Bronchial epithelial cell (primary cell): ENCODE measurements at places on chromosomes 16 and 17. TPM values are rescaled to one million over a fixed set of nuclear protein-coding genes. Genes with fewer than 3 reads are reported as not detected.
A peak's percentile ranks its signal among the peaks of the same experiment; 100 is the strongest.

GRCh38 chr16:73040136-73040535 is 7.8 kb downstream of the ZFHX3 start:
- DNase-seq, result no peak

GRCh38 chr17:53426505-53426904 is 396.2 kb upstream of the KIF2B start:
- no peak for DNase-seq

DNA sequence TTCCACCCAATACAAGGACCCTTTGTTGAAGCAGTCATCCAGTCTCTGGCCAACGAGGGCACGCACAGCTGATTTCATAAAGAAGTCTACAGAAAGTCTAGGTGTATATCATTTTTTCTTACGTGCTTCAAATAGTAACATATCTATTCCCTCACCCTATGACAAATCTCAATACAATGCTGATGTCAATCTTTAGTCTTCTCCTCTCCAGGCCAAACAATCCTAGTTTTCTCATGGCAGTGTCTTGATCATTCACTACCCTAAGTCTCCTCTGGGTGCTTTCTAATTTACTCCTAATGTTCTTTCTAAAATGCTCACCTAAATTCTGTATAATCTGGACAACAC is 92.6 kb downstream of the CACNG1 start:
- DNase-seq, result no peak

DNA sequence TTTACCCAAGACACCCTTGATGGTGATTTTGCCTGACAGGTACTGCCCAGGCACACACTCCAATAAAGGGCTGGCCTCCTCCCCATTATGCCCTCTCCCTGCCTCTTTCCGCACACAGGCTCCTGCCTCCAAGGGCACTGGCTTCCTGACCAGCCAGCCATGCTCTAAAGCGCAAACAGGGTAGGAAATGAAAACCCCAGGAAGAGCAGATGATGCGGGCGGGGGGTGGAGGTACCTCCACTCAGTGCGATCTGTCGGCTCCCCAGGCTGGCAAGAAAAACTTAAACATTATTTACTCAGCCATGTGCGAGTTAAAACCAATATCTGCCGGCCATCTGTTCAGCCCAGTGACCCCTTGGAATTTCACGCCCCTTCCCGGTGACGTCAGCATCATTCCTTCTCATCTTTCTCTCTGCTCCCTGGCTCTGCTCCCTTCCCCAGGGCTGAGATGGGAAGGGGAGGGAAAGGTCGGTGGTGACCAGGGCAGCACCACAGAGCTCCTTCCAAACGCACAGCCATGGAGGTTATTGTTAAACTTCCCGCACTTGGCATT is 262.5 kb downstream of the CBLN1 start:
- DNase-seq, result no peak

Gene TP53TG3
- not detected in 2 replicates for total RNA-seq

DNA sequence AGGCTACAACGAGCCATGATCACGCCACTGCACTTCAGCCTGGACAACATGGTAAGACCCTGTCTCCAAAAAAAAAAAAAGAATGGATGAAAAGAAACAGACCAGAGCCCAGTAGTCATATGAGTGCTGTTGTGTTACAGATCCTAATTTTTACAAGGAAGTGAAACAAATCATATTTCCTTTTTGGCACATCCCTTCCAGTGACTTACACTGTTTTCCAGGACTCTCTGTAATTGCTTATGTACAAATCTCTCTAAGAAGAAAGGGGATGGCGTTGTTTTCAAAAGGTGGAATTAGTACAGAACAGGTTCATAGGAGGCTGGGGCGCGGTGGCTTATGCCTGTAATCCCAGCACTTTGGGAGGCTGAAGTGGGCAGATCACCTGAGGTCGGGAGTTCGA is 19.8 kb upstream of the ZNF594 start:
- DNase-seq, result no peak

GRCh38 chr16:21598206-21598605 is 1.2 kb upstream of the METTL9 start:
- DNase-seq, result no peak

DNA sequence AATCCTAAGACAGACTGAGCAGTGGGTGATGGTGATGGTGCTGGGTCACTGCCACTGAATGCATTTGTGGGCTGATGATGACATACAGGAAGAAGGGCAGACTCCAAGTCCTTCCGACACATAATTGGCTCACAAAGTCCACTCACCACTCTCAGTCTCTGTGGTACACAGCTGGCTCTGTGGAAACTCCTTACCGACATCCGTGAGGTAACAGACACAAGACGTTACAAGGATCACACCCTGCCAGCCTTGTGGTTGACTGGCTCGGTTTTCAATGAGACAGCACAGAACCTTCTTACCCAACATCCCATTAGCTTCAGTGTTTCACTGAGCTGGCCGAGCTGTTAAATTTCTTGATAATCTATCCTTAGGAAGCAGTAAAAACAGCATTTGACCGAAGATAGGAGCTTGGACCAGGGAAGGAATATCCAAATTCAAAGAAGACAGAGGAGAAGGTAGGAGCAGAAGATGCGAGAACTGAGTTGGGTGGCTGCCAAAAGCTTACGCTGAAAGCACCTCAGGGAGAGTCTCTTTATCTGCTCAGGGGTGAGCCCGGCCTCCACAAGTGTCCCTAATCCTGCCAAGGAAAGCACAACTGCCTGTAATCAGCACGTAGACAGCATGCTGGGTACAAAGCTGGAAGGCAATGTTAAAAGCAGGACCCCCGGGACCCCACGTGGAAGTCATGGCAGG is 5.5 kb upstream of the MXRA7 start:
- peak; percentile 68 for DNase-seq

- no peak for DNase-seq
Observed at GRCh38 chr16:54936201-54936978, 5.7 kb downstream of the IRX5 start.

Gene RAPGEFL1
- total RNA-seq, result 11.1 and 30.0 TPM in 2 replicates

Gene SULT1A2
- 0.51 TPM in 1 of 2 replicates, not detected in the other for total RNA-seq

Gene HSD3B7
- 5.1 and 8.2 TPM in 2 replicates for total RNA-seq

Gene RAB11FIP4
- 16.4 and 17.6 TPM in 2 replicates for total RNA-seq

DNA sequence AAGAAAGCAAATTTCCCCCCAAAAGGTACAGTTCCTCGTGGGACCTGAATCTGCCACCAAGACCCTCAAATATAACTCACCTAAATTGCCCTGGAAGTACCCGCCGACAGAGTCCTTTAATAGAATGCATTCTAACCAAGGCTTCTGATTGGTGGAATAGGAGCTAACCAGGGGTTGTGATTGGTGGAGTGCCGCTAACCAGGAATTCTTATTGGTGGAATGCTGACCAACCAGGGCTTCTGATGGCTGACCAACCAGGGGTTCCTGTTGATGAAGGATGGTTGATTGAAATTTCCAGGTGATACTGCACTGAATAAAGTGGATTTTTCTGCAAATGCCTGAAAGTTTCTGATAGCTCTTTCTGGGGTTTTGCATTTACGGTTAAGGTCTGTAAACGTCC is 6.5 kb downstream of the TFAP4 start:
- no peak for DNase-seq

- DNase-seq, result no peak
Observed at GRCh38 chr16:12675852-12676251, 127.8 kb downstream of the CPPED1 start.

DNA sequence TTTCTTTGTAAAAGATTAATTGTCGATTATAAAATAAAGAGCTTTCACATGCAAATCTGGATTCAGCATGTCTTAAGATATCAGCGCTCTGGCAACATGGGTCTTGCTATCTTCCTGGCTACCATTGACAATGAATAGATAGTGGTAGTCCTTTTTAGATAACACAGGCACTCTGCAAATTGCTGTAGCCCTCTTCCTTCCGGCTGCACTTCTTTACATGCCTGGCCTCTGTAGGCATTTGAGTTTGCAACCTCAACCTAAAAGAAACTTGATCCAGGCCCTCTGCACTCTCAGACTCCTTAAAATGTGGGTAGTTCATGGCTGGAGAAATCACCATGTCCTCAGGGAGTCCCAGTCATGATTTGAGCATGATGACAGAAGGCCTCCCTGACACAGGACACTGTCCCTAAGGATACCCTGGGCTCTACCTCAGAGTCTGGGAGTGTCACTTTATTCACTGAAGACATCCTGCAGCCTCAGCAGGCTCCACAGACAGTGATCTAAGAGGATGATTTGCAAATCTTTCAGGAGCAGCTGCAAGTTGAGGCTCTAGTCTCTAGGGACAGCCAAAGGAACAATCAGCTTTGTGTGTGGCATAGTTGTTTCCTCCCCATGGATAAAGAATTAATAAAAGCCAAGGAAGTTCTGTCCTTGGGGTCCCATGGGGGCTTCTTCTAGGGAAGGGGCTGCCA is 529.4 kb downstream of the RBFOX1 start:
- no peak for DNase-seq

Gene SYCE1L
- 0.38 TPM in 1 of 2 replicates, not detected in the other for total RNA-seq

DNA sequence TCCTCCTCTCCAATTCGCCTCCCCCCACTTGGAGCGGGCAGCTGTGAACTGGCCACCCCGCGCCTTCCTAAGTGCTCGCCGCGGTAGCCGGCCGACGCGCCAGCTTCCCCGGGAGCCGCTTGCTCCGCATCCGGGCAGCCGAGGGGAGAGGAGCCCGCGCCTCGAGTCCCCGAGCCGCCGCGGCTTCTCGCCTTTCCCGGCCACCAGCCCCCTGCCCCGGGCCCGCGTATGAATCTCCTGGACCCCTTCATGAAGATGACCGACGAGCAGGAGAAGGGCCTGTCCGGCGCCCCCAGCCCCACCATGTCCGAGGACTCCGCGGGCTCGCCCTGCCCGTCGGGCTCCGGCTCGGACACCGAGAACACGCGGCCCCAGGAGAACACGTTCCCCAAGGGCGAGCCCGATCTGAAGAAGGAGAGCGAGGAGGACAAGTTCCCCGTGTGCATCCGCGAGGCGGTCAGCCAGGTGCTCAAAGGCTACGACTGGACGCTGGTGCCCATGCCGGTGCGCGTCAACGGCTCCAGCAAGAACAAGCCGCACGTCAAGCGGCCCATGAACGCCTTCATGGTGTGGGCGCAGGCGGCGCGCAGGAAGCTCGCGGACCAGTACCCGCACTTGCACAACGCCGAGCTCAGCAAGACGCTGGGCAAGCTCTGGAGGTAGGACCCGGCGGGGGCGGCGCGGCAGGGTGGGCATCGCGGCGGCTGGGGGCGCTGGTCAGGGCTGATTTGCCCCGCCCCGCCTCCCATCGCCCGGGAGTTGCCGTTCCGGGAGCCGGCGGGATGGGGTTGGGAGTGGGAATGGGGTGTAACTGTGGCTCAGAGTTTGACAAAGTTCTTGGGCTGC is 567 bp downstream of the SOX9 start:
- DNase-seq, result peak; percentile 40

Gene SDR42E2
- not detected in 2 replicates for total RNA-seq
